ENCODE measurements at places on chromosomes 12 and 14. TPM values are rescaled to one million over a fixed set of nuclear protein-coding genes. Genes with fewer than 3 reads are reported as not detected.

GRCh38 chr12:11884706-11885105, 186.0 kb upstream of the BCL2L14 start:
- DNase-seq = no peak

DNA sequence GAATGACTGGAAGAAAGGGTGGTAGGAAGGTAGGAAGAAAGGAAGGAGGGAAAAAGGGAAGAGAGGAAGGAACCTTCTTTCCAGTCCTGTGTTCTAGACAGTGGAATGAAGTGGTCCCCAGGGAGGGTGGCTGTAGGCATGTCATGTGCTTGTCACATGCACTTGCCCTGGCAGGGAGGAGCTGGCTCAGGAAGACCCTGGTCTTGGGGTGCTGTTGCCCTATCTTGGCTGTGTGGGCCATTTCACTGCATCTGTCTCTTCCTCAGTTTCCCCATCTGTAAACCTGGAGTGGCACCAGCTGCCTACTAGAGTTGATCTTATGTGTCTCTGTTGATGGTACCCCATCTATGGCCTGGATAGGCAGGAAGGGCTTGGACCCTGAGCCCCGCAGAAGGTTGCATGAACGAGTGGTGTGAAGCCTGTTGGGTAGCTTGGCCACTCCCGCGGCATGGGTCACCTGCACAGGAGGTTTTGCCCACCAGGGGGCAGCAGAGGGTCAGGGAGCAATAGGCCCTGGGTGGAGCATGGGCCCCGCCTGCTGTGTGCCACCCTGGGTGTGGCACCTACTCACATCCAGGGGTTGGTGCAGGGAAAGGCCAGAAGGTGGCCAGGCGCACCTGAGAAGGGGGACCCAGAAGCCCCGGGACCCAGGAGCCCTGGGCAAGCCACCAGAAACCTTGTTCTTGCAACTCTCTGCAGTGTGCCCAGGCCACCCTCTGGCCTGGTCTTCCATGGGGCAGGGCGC, 25.1 kb downstream of the MEG3 start:
- peak; percentile 68 for DNase-seq

DNA sequence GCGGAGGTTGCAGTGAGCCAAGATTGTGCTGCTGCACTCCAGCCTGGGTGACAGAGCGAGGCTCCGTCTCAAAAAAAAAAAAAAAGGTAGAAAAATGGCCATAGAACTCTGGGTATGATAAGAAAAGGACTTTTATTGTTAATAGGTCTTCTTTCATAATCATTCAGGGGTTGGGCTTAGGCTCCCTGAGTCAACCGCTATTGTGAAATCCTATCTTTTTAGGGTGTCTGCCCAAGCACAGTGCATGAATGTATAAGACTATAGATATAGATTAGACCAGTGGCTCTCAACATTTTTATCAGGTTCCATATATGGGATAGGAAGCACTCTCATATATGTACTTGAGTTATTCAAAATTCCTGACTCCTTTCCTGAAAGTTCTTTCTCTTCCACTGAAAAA, 48.7 kb upstream of the USP15 start:
- DNase-seq = no peak

- DNase-seq = no peak
These were observed 199.1 kb upstream of the CNOT2 start for GRCh38 chr12:70044167-70044566.

The TTC7B gene
- 1.2 TPM for total RNA-seq

The TMED8 gene
- 4.3 TPM for total RNA-seq

- DNase-seq = no peak
These were observed 151.9 kb downstream of the LRRK2 start for GRCh38 chr12:40376533-40377267.

The STAC3 gene
- 1.5 TPM for total RNA-seq

The IGFBP6 gene
- 0.58 TPM for total RNA-seq
